ENCODE measurements at places on chromosomes 2 and 18.

GRCh38 chr18:12291690-12292089 lies 16.4 kb upstream of the TUBB6 start:
- no peak for DNase-seq

DNA sequence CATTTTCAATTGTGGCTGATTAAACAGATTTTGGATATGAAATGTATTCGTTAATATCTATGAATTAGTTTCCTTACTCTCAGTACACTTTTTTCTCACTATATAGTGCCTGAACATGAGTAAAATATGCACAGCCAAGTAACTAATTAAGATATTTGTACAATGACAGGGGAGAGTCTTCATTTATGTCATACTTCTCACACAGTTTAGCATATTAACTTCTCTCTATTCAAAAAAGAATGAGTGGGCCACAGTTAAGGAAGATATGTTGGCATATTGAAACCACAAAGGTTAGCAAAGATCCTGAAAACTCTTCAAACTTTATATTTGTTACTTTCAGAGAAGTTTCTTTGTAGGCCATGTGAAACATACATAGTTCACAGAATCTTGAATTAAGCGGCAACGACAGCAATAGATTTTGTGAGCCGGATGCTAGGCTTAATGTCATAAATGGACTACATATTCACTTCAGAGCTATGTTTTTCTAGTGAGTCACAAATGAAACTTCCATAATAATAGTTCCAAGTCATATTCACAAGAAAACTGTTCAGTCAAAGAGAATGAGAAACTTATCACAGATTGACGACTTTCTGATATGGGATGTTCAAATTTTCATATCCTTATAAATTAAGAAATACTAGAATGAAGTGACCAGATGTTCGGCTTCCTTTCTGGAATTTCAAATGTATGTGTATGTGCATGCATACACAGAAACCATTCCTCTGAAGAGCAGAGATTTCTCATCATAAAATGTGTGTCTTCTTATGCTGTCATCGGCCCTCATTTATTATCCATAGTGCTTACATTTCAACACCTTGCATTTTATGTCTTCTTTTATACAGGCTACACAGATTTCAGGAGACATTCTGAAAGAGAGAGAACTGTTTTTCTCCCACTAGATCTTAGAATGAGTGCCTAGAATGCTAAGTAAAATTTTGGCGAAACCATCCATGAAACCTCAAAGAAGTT lies 584.0 kb downstream of the SATB2 start:
- no peak for DNase-seq

DNA sequence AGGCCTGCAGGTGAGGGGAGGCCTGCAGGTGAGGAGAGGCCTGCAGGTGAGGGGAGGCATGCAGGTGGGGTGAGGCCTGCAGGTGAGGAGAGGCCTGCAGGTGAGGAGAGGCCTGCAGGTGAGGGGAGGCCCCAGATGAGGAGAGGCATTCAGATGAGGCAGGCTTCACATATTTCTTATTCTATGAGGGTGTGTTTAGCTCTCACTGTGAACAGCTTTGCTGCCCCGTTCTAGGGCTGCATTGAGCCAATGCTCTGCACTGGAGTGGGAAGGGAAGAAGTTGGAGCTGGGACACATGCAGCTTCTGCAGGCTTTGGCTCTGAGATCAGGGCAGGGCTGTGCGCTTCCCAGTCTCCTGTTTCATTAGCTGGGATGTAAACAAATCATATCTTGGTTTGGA lies 19.5 kb downstream of the TPO start:
- no peak for DNase-seq

GRCh38 chr2:201285499-201285898 lies 25.2 kb downstream of the CASP8 start:
- DNase-seq = no peak

GRCh38 chr18:76518860-76519538 lies 24.0 kb upstream of the ZNF516 start:
- DNase-seq = no peak

GRCh38 chr2:27420996-27421395 lies 7.4 kb upstream of the NRBP1 start:
- DNase-seq = no peak

DNA sequence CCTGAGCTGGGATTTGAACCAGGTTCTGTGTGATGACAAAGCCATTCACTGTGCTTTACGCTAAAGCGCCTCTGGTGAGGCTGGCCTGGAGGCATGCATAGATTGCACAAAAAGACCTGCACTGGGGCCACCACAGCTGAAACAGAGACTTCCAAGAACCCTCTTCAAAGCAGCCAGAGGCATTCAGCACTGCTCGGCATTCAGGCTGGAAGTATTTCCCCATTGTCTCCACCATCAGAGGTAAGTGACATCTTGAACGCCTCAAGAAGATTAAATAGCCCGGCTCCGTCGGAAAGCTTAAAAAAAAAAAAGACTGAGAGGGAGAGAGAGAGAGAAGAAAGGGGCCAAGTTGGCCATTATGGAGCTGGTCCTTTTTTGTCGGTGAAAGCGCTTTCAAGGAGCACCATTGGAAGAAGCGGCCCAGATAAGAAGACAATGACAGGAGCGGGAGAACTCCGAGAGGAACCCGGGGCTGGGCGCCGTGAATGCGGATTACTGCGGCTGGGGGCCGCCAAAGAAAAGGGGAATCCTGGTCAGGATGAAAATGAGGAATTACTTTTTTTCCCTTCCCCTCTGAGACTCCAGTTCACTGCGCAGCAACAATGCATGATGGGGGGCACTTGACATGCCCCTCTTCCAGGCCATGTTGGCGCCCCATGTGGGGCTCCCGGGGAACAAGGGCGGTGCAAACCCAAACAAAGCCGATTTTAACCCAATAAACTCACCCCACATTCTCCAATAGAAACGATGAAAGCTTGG lies 228.3 kb downstream of the MYCN start:
- DNase-seq = no peak

- DNase-seq = no peak
These were observed 250.2 kb upstream of the RAB12 start for GRCh38 chr18:8359076-8359475.

DNA sequence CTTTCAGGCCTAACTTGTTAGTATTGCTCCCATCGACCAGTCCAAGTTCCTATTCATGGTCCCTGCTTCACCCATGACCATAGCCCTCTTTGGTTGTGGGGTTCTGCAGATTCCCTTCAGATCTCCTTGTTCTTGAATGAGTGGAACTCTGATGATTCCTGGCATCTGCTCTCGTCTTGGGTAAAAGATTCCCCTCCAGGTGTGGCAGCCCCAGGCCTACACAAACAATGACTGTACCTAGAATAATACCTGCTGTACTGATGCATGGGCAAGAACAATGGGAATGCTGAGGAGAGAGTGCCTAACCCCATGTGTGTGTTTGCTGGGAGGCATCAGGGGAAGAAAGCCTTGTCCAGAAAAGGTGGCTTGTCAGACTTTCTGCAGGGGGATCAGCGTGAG lies 39.2 kb upstream of the MRPL19 start:
- DNase-seq = no peak

DNA sequence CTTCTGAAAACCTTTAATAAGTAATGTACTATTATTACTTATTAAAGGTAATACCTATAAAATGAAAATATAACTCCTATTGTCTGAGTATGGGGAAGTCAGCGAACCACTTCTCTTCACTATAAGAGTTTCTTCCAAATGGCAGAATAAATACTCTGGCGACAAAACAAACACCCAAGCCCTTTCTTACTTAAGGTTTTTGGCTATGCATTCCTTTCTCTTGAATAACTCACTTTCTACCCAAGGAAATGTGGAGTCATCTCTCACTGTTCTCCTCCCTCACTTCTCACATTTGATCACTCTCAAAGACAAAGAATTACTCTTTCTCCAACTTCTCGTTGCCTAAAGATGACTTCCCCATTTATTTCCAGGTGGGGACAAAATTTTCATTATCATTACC lies 816.8 kb upstream of the CRIM1 start:
- DNase-seq = no peak

DNA sequence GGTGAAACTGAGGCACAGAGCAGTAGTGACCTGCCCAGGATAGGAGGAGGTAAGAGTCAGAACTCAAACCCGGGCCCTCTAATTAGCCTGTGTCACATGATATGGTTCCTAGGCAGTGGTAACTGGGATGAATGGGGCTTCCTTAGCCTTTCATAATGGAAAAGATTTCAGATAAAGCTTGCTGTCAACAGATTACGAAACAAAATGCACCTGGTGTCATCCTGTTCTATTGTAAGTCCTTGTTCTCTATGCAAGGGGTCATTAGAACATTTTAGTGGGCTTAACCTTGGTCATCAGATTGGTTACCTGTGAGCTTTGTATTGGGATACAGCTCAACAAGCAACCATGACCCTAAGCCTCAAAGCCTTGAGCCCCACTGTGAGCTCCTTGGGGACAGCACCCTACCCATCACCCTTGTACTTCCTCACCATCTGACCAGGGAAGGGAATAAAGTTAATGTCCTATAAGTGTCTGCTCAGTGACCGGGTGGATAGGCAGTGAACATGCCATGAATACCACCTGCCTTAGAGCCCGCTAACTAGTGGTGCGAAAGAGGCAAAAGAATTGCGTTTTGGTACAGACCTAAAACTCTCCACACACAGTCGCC lies 70.3 kb upstream of the RMDN2 start:
- no peak for DNase-seq

DNA sequence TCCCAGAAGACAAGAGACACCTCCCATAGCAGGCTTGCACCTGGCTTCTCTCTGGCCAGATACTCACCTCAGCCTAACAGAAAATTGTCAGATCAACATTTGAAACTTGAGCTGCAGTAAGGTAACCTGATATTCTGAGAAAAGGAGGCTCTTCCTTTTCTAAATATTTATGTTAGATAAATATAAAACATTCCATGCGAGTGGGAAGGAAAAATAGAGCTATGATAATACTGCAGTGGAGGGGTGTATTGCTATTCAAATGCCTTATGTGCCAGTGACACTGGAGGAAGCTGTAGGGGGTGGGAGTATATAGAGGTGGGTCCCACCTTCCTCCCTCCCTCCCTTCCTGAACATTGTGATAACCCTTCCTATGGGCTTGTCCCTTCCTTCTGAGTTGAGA lies 515.5 kb upstream of the CHAC2 start:
- no peak for DNase-seq

DNA sequence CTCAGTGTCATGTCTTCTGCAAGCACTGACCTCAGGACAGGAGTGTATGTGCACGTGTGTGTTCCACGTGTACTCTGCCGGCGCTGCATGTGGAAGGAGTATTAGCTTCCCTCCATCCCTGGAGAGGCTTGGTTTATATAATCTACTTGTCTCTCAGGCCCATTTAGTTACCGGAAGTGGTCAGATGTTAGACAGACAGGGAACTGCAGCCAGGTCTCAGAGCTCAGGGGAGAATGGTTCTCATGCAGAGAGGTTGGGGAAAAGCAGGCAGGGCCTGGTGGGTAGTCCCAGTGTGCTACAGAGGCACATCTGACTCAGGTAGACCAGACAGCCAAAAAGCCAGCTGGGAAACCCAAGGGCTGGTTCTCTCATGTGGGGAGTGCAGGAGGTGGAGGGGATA lies 167.9 kb downstream of the CTIF start:
- no peak for DNase-seq

DNA sequence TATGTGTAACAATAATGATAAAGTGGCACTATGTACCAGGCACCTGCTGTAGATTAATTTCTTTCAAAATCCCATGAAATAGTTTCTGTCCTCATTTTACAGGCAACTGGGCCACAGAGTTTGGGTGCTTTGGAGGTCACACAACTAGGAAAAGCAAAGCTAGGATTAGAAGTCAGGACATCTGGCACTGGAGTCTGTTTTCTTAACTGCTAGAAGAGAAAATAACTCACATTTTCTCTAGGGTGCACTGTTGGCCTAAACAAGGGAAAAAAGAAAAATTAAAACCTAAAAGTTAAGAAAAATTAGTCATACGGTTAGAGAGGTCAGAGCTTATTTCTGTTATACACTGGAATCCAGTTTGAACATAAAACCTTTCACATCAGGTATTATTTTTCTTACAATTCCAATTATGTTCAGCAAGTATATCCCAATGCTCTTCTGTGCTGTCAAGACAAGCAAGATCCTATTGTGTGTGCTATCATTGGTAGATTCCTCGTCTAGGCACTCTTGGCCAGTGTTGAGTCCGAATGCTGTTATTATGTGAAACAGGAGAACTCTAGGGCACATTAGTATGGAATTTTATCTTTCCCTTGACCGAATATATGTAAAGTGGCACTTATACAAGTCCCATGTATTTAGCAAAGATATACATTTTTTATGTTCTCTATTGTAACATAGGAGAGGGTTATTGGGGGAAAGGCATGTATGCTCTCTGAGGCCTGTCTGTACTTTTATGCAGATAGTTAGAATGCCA lies 1.5 kb upstream of the OSGEPL1 start:
- DNase-seq = no peak

DNA sequence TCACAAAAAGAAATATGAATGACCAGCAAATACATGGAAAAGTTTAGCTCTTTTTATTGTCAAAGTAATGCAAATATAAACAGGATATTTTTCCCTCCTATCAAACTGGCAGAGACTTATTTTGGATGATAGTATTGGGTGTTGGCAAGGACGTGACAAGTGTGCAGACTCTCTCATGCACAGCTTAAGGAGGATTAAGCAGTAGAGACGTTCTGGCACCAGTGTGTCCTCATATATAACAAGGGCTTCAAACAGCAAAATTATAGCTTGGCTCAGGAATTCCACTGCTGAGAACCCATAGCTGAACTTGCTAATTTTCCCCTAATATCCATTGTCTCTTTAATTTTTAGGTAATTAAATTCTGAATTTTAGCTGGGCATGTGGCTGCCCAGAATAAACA lies 114.4 kb downstream of the FAM124B start:
- DNase-seq = no peak

DNA sequence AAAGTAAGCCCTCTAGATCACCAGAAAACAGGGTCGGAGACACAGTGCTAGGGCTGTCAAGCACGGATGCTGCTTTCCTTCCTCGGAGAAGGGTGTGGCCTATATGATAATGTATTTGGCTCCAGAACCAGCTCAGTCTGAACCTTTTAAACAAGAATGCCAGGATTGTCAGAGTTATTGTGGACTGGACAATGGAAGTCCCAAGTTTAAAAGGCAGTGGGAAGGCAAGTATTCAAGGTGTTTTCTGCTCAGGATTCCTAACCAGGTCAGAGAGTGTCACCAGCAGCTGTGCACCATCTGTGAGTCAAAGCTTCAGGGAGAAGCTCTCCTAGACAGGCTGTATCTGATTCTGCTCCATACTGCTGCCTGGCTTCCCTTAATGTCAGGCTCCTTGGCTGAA lies 94.8 kb downstream of the SPOPL start:
- DNase-seq = no peak

- DNase-seq = no peak
These were observed 663.7 kb downstream of the METTL4 start for GRCh38 chr18:1907470-1908206.

DNA sequence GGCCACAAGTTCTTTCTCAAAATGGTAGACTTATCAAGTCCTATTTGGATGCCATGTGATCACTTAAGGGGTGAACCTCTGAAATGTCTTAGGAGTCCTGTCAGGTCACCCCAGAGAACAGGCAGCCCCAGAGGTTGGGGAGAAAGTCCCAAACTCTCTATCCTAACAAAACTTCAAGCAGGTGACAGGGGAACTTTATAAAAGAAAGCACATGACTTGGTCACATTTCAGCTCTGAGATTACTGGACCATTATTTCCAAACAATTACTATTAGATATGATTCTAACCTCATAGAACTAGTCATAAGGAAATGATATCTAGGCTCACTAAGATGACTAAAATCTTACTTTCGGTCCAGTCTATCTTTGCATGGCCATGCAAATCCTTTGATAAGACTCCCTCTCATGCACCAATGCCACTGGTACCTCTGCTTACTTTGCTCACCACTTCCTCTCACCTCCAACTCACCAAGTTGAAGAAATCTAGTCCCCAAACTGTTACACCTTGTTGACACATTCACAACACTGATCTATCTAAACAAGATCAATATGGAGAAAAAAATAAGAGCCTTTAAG lies 107.0 kb downstream of the GALNT14 start:
- DNase-seq = no peak

GRCh38 chr18:59950215-59950944 lies 50.6 kb downstream of the PMAIP1 start:
- no peak for DNase-seq
